ENCODE measurements at places on chromosomes 7 and 10. TPM values are rescaled to one million over a fixed set of nuclear protein-coding genes. Genes with fewer than 3 reads are reported as not detected.

The FAM25G gene
- not detected for total RNA-seq

The SPDYE6 gene
- total RNA-seq, result not detected

The SEC23IP gene
- total RNA-seq, result 71.0 TPM

The SPDYE9 gene
- total RNA-seq, result not detected
